ENCODE measurements at places on chromosomes 6 and 20. TPM values are rescaled to one million over a fixed set of nuclear protein-coding genes. Genes with fewer than 3 reads are reported as not detected.

The LAMA2 gene
- total RNA-seq, result 0.84 TPM

The TBC1D20 gene
- 38.1 TPM for total RNA-seq

The MATN4 gene
- total RNA-seq, result 0.10 TPM

The DUSP22 gene
- 15.6 TPM for total RNA-seq

The SEMG1 gene
- total RNA-seq, result not detected

The SOBP gene
- 0.49 TPM for total RNA-seq

The PRR18 gene
- not detected for total RNA-seq

The EBF4 gene
- total RNA-seq, result 0.10 TPM

The PNPLA1 gene
- total RNA-seq, result not detected

The C6orf15 gene
- total RNA-seq, result not detected

The MAN1A1 gene
- total RNA-seq, result 17.8 TPM

The GSTA2 gene
- not detected for total RNA-seq

The FUT9 gene
- not detected for total RNA-seq

The PRDM13 gene
- total RNA-seq, result not detected

The SPATA25 gene
- total RNA-seq, result 0.98 TPM

The ZCCHC3 gene
- 19.2 TPM for total RNA-seq

The TOX2 gene
- total RNA-seq, result 24.7 TPM

The SNX14 gene
- 182 TPM for total RNA-seq

The BPIFA1 gene
- not detected for total RNA-seq

The IPCEF1 gene
- under 0.01 TPM for total RNA-seq

The HSF2 gene
- 22.5 TPM for total RNA-seq

The MDFI gene
- 5.0 TPM for total RNA-seq

The KCNK17 gene
- total RNA-seq, result not detected

The TCP1 gene
- total RNA-seq, result 421 TPM
